ENCODE measurements at places on chromosomes 2 and 18.

- DNase-seq = no peak
Observed at GRCh38 chr2:132830321-132830827, 160.4 kb upstream of the LYPD1 start.

DNA sequence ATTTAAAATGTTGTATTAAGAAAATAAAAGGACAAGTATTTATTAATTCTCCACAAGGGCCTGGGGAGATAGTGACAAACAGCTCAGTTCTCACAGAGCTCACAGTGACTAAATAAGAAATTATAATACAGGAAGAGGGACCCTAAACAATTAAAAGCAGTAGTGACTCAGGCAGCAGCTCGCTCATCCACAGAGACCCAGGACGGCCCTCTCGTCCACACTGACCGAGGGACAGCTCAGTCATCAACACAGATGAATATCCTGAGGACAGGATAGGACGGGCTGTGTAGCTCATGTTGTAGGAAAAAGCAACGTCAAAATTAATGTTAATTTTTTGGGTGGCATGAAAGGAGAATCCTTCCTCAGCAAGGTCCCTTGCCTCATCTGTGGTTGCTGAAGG lies 44.1 kb downstream of the PARD6G start:
- no peak for DNase-seq

DNA sequence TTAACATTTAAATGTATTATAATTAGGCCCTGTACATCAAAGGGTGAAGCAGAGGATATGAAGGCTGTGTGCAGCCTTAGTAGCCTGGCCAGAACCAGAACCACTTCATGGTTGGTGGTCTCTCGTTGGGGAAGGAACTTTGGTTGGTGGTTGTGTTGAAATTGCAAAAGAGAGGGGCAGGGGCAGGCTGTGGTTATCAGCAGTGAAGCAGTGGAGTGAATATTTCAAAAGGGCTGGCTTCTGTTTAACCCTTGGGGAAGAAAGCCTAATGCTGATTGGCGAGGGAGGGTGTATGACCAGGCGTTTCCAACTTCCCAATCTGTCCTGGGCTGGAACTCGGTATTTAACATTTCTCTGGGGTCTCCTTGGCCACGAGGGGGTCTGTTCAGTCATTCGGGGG lies 51.2 kb upstream of the LYPD6B start:
- no peak for DNase-seq

GRCh38 chr18:11183637-11184036 lies 34.3 kb upstream of the PIEZO2 start:
- no peak for DNase-seq

DNA sequence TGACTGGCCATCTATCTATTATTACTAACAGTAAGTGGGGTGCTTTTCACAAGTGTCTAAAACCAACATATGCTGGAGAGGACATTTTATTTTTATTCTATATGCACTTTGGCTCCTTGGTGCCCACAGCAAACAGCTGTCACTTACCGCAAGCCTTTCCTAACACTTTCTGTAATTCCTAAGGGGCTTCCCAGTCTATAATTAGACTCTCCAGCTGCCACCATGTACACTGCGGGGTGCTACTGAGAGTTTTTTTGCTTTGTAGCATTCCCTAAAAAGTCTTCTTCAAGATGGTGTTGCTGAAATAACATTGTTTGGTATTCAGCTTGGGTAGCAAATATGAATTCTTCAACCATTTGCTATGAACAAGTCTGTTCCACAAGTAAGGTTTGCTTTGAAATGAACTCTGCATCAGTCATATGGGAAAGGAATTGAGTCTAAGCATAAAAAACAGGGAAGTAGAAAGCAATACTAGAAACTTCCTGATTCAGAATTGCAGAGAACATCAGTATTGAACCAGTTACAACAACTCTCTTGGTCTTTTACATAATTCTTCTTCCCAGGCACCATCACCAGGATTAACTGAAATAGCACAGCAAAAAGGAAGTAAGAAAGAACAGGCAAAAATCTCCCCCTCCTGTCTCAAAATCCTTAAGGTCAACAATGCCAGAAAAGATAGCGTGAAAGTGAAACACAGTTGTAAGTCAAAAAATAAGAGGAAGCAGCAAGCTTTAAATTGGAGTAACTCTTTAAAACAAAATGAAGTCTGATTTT lies 28.6 kb downstream of the EPB41L3 start:
- no peak for DNase-seq

- DNase-seq = no peak
Observed at GRCh38 chr2:188949046-188949818, 24.9 kb upstream of the COL3A1 start.

- DNase-seq = no peak
Observed at GRCh38 chr2:127514485-127514884, 11.8 kb downstream of the IWS1 start.

DNA sequence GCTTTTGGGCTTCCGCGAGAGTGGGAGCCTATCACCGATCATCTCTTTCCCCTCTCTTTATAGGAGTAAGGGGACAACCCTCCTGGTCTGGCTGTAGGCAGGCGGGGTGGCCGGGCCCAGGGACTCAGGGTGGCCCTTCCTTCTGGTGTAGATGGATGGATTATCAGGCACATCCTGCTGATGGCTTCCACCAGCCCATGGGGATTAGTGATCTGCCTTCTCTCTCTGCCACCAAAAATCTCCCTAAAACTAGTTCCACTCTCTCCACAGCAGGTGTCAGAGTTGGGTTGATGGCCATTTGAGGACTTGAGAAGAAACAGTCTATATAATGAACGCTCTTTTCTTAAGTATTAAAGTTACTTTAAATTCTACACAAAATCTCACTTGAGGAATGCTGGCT lies 37.4 kb downstream of the NCK2 start:
- DNase-seq = no peak

- no peak for DNase-seq
Observed at GRCh38 chr18:21040466-21040865, 71.1 kb downstream of the ROCK1 start.

DNA sequence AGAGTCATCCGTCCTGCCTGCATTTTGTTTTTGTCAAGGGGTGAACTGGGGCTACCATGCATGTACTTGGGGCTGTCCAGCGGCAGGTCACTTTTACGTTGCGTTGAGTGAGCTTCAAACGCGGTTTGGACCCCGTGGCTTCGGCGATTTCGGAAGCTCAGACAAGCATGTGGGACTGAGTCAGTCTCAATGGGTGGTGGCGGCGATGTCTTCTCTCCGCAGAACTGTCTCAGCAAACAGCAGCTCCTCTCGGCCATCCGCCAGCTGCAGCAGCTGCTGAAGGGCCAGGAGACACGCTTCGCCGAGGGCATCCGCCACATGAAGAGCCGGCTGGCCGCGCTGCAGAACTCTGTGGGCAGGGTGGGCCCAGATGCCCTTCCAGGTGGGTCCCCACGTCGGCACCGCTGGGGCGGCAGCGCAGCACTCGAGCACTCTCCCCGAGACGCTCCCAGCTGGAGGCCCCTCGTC lies 21.3 kb downstream of the FBLN7 start:
- DNase-seq = no peak

DNA sequence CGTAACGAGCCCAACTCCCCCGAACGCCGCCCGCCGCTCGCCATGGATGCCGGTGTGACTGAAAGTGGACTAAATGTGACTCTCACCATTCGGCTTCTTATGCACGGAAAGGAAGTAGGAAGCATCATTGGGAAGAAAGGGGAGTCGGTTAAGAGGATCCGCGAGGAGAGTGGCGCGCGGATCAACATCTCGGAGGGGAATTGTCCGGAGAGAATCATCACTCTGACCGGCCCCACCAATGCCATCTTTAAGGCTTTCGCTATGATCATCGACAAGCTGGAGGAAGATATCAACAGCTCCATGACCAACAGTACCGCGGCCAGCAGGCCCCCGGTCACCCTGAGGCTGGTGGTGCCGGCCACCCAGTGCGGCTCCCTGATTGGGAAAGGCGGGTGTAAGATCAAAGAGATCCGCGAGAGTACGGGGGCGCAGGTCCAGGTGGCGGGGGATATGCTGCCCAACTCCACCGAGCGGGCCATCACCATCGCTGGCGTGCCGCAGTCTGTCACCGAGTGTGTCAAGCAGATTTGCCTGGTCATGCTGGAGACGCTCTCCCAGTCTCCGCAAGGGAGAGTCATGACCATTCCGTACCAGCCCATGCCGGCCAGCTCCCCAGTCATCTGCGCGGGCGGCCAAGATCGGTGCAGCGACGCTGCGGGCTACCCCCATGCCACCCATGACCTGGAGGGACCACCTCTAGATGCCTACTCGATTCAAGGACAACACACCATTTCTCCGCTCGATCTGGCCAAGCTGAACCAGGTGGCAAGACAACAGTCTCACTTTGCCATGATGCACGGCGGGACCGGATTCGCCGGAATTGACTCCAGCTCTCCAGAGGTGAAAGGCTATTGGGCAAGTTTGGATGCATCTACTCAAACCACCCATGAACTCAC lies 673 bp downstream of the PCBP1 start:
- no peak for DNase-seq

- DNase-seq = no peak
Observed at GRCh38 chr18:5582076-5582475, 38.3 kb upstream of the EPB41L3 start.

GRCh38 chr2:156818944-156819343 lies 382.8 kb downstream of the GPD2 start:
- no peak for DNase-seq

DNA sequence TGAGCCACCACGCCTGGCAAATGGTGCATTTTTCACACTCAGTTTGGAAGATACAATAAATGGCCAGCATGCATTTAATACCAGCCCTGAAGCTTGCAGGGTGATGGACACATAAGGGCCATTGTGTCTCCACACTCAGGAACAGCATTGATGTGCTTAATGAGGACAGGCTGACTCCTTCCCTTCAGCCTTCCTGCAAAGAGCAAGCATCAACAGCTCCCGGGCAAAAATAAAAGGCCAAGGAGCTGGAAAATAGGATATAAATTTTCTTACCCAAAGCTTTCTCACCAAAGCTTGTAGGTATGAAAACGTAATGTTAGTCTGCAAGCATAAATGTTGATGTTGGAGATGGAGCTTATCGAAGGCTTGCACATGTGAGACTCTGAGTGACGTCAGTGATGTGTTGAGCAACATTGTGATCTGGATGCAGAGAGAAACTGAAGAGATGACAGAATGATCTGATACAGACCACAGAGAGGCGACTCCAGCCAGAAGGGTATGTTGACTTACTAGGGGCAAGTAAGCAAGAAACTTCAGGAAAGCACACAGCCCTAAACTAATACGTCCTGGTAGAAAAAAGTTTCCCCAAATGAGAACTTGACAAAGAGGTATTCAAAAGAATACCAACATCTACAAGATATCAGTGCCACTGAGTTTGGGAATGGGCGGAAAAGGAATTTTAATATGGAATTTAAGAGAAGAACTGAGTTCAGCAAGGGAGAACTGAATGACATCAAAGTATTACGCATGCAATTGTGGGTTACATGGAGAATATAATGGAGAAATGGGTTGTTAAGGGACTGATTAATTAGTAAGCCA lies 256.5 kb downstream of the TGIF1 start:
- DNase-seq = no peak

GRCh38 chr18:65725251-65726050 lies 25.4 kb upstream of the CDH7 start:
- DNase-seq = no peak

DNA sequence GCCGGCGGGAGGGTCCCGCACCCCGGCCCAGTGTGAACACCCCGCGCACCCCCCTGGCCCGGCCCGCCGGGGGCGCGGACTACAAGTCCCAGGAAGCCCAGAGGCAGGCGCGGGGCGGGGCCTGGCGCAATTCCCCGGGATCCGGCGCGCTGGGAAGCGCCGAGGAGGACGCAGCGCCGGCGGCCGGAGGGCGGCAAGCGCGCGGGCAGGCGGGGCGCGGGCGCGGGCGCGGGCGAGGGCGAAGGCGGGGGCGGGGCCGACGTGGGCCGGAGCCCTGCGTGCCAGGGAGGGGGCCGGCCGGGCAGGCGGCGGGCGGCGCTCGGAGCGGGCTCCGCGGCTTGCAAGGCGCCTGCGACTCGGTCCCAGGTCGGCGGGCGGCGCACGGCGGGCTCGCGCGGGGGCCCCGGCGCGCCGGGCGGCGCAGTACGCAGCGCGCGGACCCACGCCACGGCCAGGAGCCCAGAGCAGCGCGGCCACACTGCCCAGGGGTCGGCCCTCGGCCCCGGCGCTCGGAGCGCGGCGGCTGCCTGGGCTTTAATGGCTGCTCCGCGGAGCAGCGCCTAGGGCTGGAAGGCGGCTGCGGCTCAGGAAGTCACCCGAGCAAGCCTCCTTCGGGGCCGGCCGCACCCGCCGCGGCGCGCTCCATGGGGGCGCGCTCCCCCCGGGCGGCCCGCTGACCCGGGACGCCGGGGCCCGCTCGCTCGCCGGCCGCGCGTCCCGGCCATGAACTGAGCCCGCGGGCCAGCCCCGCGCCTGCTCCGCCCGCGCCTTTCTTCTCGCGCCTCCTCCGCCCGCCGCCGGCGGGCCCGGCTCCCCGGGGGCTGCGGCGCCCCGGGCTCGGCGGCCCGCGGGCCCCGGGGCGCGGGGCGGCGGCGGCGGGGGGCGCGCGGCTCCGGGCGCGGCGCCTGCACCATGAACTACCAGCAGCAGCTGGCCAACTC lies at the start of gene AGAP1:
Gene AGAP1, plus strand, starts transcription at position 269 of the 941 bp plus-strand sequence.
- no peak for DNase-seq

GRCh38 chr18:3511980-3512379 lies 62.0 kb downstream of the TGIF1 start:
- no peak for DNase-seq

GRCh38 chr2:242027676-242028450 lies 158.3 kb downstream of the RTP5 start:
- no peak for DNase-seq

DNA sequence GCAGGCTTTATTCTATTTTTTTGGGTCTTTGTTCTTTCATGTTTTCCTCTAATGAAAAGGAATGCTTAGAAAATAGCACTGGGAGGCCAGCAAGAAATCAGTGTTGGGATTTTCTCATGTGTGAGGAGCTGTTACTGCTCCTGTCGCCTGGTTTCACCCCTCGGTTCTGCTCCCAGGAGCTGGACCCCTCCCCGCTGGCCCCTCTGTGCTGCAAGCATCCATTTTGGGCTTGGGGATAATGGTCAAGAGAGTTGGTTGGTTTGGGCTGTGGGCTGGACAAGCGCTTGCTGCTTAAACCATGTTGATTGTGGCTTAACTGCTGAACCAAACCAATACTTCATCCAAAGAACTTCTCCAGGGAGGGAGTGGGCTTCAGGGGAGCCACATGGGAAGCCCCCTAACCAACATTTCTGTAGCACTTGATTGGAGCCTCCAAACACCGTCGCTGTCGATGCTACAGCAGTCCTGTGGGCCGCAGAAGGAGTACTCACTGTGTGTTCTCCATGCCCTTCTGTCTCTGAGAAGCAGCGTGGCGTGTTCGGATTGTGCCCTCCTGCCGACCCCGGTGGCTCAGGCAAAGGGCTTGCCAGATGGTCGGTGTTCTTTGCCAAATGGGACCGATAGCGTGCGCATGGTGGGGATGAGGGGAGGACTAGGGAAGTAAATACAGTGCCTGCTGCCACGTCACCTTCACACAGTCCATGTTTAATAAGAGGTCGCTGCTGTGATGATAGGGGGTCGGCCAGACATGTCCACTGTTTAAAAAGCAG lies 40.0 kb downstream of the AGAP1 start:
- DNase-seq = no peak
